ENCODE measurements at places on chromosomes 4 and X.

GRCh38 chrX:155086202-155086840, 15.0 kb downstream of the BRCC3 start:
- DNase-seq: peak; percentile 31

- DNase-seq: no peak
Observed at GRCh38 chr4:181599134-181599533, 644.1 kb upstream of the TENM3 start.

- no peak for DNase-seq
Observed at GRCh38 chr4:81666491-81666890, 194.8 kb upstream of the RASGEF1B start.

DNA sequence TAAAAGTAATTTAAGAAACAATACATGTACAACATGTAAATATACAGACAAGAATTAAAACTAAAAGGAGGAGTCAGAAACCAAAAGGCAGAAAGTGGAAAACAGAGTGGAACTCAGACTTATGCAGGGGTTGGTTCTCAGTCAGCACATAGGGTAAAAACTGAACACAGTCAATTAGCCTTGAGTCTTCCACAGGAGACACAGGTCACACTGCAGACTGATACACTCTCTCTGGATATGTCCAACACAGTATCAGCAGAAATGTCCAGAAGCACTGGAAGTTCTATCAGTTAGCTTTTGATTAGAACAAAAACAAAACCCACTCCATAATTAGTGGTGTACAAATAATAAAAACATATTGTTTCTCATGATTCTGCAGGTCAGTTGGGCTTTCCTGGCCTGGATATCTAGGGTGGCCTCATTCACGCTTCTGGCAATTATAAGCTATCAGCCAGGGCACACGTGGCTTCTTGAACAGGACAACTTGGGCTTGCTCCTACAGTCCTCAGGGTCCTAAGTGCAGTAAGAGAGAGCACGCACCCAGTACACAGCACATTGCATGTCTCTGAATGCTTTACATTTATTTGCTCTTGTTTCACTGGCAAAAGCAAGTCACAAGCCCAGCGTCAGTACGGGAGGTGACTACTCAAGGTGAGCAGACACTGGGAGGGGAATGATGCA, 21.6 kb downstream of the TEC start:
- DNase-seq: no peak

- no peak for DNase-seq
Observed at GRCh38 chrX:48516987-48517386, 4.6 kb upstream of the EBP start.

GRCh38 chr4:183986291-183986970, 81.3 kb downstream of the STOX2 start:
- DNase-seq: no peak

DNA sequence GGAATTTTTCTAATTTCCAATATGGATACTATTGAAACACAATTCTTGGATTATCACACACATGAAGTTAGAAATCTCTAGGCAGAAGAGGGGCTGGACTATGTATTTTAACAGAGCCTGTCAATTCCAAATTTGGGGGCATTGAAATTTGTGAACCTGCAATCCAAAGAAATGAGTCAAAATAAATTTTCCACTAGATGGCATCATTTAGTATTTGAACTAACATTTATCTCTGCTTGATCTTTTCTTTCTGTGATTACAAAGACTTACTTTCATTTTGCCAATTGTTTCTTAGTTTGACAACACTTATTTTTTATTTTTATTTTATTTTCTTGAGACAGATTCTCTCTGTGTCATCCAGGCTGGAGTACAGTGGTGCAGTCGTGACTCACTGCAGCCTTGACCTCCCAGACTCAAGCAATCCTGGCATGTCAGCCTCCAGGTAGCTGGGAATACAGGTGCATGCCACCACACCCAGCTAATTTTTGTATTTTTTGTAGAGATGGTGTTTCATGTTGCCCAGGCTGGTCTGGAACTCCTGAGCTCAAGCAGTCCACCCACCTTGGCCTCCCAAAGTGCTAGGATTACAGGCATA, 2.7 kb upstream of the PYURF start:
- DNase-seq: no peak

DNA sequence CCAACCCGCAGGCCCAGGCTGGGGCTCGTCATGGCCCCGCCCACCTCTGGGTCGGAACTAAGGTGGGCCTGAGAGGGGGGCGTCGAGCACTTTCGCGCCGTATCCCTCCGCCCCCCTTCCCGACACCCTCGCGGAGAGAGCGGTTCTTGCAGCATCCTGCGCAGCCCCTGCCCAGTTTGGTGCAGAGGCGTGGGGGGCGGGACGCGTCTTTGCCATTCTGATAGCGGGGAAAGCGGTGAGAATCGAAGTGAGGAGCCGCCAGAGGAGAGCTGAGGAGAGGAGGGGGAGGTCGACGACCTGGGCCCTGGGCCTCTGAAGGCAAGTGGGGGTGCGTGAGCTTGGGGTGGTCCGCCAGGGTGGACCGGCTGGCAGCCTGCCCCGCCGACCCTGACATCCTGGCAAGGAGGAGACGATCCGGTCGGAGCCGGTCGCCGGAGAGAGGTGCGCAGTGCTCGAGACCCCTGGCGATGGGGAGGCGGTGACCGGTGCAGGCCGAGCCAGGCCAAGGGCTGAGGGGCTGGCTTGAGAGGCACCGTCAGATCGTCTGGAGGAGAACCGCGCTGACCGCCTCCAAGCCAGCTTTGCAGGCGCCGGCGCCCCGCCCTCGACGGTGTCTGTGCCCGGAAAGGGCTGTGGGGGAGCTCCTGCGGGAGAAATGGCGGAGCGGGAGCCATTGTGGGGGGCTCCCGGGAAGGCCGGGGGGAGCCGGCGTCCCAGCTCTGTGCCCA, 25.5 kb downstream of the GPRASP3 start:
- peak; percentile 8 for DNase-seq

DNA sequence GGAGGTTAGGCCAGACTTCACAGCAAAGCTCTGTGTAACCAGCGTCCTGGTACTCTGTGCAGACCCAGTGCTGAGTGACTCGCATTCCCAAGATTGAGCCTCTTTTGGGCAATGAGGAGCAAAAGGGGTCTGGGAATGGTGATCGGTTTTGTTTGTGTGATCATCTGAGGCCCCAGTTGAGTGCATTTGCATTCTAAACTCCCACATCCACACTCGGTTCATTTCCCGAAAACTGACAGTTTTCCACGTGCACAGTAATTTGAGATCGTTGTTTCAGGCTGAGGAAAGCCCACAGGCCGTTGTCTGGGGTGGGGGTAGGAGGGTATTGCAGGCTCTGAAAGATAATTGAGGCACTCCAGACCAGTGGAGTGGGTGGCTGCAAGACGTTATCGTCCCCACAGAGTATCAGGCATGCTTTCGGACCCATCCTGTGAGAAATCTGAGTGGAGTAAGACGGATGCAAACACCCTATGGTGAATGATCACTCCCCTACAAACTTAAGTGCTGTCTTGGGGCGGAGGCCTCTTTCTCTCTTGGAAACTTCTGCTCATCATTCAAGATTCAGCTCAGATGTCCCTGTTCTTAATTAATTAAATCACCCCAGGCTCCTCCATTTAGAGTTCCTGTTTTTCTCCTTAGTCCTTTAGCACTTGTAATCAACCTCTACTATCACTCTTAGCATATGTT, 96.1 kb downstream of the AFF1 start:
- DNase-seq: no peak

GRCh38 chr4:110904435-110905065, 281.7 kb upstream of the PITX2 start:
- DNase-seq: no peak

Measured in stimulated activated CD4-positive, alpha-beta T cell treated with anti-CD3 and anti-CD28 coated beads, Interleukin-1b, Interleukin-23, amount 100 ng/mL, for 4 hours (primary cell).